ENCODE measurements at places on chromosomes 4 and X.
A peak's percentile ranks its signal among the peaks of the same experiment; 100 is the strongest.

GRCh38 chr4:2172627-2173231, 69.2 kb downstream of the HAUS3 start:
- peak; percentile 6 for DNase-seq

DNA sequence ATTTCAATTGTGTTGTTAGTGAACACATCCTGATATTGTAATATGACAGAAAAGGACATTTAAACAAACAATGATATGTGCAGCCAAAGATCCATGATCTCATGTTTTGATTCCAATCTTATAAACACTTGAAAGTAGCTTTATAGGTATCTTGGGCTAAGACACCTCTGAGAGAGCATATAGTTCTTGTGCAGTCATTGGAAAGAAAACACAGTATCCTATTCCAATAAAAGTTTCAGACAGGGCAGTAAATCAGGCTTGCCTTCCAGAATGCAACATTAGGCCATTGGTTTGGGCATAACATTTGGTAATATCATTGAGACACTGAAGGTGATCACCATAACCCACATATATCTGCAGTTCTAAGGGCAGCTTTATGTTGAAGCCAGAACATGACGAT, 188.3 kb upstream of the HCCS start:
- no peak for DNase-seq

DNA sequence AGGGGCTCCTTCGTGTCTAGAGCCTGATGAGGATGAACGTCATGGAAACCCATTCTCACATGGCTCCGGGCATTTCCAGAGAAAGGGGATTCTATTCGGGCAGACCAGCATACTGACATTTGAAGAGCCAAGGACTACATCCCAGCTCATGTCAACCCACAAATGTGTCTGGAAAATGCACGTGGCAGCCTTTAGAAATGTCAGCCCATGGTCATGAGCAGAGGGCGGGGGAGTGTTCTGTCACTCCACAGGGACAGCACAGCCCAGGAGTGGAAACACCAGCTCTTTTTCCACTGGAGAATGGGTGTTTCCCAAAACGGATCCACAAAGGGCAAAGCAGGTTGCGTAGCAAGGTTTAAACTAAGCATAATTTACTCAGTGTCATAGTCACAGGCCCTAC, 207.0 kb downstream of the BCOR start:
- no peak for DNase-seq

DNA sequence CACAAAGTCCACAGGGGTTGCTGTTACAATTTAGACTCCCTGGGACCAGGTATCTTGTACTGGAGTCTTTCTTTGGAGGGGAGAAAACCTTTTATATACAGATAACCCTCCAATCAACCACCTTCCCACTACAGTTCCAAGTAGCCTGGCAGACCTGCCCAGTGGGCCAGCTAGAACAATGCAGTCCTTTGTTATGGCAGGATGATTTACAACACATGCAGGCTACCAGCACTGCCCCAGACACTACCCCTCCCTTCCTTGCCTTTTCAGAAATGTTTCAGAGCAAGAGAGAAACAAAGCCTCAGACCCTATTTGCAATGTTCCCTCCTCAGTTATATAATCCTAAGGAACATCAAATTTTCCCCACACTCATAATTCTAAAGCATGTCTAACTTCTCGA, 11.1 kb downstream of the RASL11B start:
- DNase-seq: no peak

GRCh38 chr4:183353557-183353956, 31.3 kb upstream of the CLDN24 start:
- DNase-seq: no peak

DNA sequence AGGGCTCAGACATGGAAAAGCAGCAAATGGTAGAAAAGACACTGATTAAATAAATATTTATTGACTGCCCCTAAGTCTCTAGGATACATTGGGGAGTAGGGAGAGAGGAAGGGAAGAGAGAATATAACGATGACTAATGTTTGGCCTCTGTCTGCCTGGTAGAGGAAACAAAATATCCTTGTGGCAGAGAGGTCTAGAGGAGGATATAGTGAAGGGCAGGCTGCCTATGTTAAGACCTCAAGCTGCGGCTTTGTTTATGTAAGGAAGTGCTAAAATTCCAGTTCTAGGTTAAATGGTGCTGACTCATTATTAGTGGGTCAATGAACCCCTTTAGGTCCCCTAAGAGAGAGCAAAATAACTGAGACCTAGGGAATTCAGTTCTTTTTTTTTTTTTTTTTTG, 427.3 kb upstream of the FTHL17 start:
- DNase-seq: no peak

DNA sequence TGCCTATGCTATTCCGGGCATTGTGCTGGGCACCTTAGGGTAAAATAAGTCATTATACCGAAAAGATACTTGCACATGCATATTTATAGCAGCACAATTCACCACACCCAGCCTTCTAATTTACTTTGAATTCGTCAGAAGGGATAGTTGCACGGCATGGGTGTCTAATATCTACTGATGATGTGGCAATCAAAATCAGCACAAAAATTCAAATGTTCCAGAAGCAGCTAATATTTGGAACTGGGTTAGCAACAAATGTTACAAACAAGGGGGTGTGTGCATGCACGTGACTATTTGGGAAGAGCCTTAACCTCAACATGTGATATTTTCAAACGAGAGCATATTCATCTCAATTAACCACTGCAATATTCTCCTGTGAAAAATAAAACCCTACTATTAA, 79.7 kb upstream of the PRSS48 start:
- DNase-seq: no peak

DNA sequence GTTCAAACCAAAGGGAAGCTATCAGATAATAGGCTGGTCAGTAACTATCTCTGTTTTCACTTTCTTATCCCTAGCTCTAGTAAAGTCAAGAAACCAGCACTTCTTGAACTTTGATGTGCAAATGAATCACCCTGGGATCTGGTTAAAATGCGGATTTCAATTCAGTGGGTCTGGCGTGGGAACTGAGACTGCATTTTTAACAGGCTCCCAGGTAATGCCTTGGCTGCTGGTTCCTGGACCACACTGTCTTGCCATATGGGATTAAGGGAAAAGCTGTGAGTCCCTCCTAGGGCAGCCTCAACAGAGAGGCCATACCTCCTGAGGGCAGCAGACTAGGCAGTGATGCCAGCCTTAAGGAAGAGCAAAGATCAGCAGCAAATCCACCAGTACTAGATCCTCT, 1.7 kb downstream of the RNF175 start:
- no peak for DNase-seq

- no peak for DNase-seq
These were observed 116.5 kb downstream of the MAML3 start for GRCh38 chr4:140037353-140038030.

DNA sequence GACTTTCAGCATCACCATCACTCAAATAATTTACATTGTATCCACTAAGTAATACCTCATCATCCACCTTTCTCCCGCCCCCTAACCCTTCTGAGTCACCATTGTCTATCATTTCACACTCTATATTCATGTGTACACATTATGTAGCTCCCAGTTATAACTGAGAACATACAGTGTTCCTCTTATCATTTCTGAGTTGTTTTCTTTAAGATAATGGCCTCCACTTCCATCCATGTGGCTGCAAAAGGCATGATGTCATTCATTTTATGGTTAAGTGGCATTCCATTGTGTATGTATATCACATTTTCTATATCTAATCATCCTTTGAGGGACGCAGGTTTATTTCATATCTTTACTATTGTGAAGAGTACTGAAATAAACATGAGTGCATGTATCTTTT, 14.6 kb upstream of the NDST4 start:
- DNase-seq: no peak

GRCh38 chrX:154355094-154355775, 19.2 kb downstream of the FLNA start:
- DNase-seq: no peak
